Renal cortical epithelial cell (primary cell): ENCODE measurements at places on chromosomes 2 and 18.

DNA sequence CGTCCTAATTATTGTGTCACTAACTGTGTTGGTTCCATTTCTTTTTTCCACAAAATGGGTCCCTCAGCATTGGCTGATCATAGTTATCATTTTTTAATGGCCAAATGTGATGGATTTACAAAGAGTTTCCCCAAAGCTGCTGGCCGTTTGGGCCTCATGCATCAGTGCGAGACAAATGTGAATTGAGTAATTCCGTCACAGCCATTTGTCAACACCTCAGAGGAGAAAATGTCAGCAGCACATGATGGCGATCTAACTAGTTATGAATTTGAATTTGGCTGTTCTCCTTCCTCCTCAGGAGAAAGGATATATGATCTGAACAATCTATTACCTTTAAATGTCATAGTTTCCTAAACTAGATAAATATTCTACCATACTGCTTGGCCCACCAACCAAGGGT, 54.9 kb upstream of the SP3 start:
- no peak for DNase-seq

DNA sequence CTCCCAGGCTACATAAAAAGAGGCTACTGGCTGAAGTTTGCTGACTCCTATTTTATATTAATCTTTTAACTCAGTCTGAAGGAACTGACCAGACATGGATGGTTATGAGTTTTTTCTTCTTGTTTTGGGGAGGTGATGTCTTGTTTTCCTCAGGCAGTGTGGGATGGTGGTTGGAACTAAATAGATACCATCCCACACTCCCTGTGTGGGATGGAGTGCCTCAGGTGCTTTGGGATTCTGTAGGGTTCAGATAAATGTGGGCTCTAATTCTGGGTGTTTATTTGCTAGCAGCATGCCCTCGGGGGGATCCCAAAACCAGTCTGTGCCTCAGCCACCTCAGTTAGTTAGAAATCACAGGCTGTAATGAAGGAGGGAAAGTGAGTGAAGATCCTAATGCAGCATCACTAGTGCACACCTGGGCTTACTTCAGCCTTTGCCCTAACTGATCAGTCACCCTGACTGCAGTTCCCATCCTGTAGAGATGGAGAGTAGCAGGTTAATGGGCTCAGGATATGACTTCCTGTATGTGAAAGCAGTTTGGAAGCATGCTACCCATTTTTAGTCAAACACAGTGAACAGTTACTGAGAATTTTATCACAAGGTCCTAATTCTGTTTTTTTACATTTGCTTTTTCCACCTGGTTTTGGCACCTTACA, 132.2 kb downstream of the SPTBN1 start:
- no peak for DNase-seq

DNA sequence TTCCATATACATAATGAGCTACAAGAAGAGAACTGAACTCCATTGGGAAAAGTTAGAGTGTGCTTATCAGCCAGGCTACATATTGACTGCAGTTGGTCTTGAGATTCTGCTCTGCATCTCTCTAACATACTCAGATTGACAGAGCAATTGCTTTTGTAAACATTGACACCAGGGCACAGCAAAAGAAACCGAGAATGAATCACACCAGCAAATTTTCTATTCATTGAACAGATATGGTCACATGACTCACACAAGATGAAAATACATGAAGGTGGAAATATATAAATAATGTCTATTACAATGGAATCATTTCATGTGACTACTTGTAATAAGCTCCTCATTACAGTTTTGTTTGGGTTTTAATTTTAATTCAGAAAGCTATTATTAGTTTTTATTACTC, 691.9 kb upstream of the TMEFF2 start:
- DNase-seq, result no peak

DNA sequence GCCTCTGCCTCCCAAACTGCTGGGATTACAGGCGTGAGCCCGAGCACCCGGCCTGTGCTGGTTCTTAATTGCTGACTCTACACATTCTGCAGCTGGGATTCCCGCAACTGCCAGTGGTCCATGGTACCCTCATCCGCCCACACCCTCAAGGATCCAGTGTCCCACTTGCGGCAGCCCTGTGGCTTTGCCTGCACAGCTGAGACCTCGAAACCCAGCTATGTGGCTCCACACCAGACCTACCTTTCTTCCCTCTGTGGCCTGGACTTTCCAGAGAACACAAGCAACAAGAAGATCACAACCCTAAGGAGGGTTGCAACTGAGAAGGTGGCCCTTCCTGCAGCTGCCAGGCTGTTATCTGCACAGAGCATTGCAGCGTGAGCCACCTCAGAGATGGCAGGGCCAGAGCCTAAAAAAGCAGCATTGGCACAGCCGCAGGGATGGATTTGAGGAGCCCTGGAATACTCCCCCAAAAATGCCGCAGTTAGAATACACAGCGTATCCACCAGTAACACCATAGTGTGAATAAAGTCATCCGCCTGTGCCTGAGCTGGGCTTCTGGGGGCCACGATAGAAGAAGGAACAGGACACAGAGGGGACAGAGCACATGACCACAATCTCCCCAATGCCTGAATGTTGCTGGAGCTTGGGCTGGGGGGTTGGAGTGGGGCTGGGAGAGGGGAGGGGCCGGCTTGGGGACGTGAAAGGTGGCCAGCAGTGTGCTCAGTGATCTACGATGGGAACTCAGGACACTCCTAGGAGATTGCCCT, 1.9 kb downstream of the GPR55 start:
- DNase-seq, result no peak

DNA sequence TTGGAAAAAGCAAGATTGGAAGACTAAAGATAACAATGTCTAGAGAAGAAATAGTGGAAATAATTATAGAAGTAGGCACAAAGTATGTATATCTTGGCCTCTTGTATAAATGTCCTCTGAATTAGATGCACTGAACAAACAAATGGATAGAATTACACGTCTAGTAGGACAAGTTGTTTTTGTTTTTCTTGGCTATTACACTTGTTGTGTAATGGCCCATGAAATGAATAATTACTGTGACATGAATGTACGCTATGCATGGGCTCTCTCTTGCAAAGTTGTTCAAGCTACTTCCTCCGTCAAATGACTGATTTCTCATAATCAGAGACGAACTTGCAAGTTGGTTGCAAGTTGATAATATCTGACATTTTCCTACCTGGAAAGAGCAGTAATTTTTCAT, 126.2 kb downstream of the PDE1A start:
- DNase-seq, result peak; percentile 95

- DNase-seq, result no peak
Observed at GRCh38 chr2:131425231-131425941, 50.5 kb upstream of the TUBA3D start.

DNA sequence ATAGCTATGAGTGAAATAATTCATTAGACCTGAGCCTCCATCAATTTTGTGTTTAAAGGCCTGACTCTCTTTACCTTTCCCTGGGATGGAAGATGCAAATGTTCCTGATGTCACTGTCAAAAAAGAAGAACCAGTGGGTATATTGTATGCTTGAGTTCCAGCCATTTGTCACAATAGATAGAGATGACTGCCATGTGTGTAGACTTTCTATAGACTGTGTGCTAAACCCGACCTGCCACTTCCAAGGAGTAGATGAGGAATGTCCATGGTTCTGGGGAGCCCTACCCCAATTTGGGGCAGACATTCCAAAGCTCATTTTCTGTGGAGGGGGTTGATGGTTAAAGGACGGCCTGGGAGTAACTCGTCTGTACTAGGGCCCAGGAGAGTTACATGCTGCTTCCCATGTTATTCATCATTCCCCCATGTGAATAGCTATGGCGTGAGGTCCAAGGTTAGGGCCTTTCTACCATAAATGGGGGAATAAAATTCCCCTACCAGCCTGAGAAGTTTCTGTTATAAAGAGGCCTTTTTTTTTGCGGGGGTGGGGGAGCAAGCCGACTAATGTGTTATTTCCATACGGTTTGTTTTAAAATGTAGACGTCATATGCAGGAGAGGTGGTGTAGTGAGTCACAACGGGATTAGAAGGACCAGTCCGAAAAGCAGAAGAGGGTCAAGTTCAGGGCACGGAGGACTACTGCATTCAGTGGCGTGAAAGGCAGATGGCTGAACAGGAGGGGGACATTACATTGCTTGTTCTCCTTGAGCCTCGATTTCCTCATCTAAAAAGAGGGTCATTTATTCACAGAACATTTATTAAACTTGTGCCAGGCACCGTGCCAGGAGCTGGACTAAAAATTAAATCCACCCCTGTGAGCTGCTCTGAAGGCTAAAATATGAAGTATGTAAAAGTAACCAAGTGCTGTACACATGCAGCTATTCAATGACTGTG, 24.0 kb downstream of the IL1B start:
- DNase-seq, result no peak

DNA sequence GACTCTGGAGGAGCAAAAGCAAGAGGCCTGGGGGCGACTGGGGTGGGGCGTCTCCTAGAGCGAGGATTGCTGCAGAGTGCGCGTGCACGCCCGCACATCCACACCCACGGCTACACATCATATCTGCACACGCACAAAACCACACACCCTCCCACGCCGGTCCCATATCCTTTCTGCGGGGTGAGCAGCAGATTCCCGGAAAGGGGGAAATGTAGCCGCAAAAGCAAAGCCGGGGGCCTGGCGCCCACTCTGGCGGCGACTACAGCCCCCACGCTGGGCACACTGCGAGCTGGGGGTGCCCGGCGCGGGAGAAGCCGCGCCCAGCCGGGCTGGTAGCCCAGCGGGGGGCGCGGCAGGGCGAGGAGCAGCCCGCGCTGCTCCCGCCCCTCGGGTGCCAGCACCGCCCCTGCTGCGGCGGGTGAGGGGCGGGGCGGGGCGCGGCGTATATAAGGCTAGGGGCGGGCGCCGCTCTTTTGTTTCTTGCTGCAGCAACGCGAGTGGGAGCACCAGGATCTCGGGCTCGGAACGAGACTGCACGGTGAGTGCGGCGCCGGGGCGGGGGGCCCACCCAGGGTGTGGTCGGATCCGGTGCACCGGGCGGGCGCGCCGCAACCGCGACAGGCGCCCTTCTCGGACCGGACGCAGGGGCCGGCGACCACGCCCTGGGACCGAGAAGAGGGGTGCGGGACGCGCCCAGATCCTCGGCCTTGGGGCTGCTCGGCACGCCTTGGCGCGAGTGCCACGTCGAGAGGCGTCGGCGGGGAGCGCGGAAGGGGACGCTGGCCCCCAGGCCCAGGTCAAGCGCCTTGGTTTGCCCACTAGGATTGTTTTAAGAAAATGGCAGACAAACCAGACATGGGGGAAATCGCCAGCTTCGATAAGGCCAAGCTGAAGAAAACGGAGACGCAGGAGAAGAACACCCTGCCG, at the start of gene TMSB10:
TSS of gene TMSB10 (plus strand) at position 476 of the 927 bp plus-strand sequence.
- DNase-seq, result peak; percentile 34

DNA sequence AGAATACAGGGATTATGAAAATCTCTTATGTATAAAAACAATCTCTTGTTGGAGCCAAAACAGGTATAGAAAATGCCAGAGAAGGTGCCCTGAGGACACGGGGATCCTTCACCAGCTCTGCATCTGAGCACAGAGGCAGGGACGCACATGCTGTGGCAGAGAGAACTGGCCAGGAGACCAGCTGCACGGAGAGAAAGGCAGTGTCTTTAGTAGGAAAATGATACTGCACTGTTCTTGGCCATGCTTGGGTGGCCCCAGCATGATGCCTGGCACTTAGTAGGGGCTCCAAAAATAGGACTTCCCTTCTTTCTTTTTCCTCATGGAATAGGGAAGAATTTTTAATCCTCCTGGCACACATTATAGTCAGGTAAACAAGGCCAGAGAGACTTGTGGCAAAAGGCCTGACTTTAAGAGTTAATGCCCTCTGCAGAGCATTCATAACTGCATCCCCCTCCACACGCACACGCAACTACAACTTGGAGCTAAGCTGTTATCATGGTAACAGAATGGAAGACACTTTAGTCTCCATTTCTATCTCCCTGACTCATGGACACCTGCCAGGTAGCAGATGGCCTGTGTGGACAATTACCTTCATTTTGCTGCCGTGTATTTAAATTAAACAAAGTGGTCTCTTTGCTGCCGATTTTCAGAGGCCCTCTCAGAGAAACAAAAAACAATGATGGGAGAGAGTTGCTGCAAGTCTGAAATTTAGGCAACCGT, 59.7 kb upstream of the DNMT3A start:
- DNase-seq, result no peak

- DNase-seq, result no peak
Observed at GRCh38 chr2:96264656-96265348, 995 bp downstream of the TMEM127 start.

DNA sequence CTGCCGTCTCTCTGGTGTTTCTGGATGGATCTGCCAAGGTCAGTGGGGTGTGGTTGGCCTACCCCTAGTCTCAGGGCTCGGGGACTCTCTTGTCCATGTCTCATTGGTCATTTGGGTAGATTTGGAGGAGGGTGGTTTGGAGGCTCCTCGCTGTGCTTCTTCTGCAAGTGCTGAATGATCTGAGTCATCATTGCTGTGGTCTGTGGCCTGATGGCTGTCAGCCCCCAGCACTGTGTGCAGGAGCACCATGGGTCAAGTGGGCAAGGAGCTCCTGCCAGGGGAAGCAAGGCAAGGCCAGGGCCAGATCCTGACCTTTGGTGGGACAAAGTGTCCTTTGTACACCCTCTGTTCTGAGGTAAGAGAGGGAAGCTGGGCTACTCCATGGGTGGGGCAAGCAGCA, 221.8 kb downstream of the FHOD3 start:
- peak; percentile 70 for DNase-seq
